ENCODE measurements at places on chromosomes 11 and 22.

DNA sequence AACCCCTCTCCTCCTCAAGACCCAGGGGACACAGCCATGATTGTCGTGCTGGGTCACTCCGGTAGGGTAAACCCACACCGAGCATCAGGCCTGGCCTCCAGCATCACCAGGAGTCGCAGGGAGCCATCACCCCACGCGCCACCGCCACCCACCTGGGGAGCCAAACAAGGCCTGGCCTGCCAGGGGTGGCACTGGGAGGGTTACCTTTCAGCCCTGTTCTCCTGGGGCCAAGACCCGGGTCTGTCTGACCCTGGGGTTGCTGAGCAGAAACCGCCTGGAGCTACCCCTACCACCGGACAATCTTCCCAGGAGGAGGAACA, 39.3 kb upstream of the NNMT start:
- no peaks in the 10 kb centered on the region for H3K36me3 ChIP-seq
- no peaks in the 10 kb centered on the region for H3K27me3 ChIP-seq
- H3K4me3 ChIP-seq, result no peak overlapping the region

DNA sequence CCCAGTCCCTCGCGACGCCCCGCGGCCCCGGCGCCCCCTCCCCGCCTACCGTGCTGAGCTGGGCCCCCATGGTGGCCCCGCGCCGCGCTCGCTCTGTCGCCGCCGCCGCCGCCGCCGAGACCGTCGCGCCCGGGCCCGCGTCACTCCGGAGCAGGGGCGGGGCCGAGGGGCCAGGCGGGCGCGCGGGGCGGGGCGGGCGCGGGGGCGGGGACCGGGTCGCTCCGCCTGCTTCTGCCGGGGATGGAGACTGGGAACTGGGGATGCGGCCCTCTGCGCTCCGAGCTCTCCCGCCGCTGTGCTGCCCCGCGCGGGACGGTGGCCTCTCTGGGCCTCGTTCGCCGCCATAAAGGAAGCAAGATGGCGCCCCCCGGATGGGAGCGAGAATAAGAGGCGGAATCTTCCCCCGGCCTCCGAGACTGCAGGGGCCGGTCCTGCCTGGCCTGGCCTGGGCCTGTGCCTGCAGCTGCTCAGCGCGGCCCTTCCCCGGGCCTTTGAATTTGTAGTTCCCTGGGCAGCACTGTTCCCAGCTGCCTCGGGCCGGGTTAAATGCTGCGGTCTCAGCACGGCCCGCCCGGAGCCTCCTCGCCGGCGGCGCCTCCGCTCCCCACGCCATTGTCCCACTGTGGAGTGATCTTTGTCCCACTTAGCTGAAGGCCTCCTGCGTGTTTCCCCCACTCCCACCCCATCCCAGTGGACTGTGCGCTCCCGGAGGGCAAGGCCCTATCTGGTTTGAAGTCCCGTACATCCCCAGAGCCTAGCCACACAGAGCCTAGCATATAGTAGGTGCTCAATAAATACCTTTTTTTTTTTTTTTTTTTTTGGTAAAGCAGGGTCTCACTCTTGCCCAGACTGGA, at the start of gene CYB5R3:
Gene CYB5R3 (minus strand): TSS at position 147 of the 854 bp plus-strand sequence. CDS start 77 bp downstream, at position 70.
- H3K36me3 ChIP-seq, result no peaks in the 10 kb centered on the region
- H3K4me3 ChIP-seq, result peak within 1 kb of the TSS; percentile 95
- H3K27me3 ChIP-seq, result no peaks in the 10 kb centered on the region
- DNase-seq, result peak; percentile 85
- H3K4me1 ChIP-seq, result peaks cover 28% of the 10 kb centered on the region

- no peak overlapping the region for H3K4me3 ChIP-seq
- no peaks in the 10 kb centered on the region for H3K4me1 ChIP-seq
- DNase-seq, result no peak
- no peaks in the 10 kb centered on the region for H3K36me3 ChIP-seq
- no peaks in the 10 kb centered on the region for H3K27me3 ChIP-seq
Observed at GRCh38 chr22:33811686-33812085, 108.6 kb downstream of the LARGE1 start.

DNA sequence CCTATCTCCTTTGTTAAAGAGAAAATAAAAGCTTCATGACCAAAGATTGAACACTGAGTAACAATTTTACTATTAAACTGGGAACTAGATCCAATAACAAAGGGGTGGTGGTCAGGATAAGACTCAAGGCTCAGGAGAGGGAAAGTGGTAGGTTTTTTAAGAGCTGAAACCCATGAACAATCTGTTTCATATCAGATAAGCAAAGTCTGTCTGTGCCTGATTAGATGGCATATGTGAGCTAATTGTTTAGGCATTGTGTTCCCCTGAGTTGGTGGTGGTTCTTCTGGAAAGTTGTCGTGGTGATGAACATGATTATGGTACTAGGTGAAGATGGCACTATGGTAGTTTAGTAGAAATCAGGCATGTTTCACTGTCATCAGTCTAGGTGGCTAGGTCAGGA, 24.4 kb downstream of the USP47 start:
- H3K27me3 ChIP-seq, result no peaks in the 10 kb centered on the region
- peaks cover 19% of the 10 kb centered on the region for H3K36me3 ChIP-seq
- H3K4me3 ChIP-seq, result no peak overlapping the region
- peak overlapping the region; percentile 1 for H3K27ac ChIP-seq

GRCh38 chr22:35593891-35594470, 23.1 kb downstream of the MB start:
- H3K36me3 ChIP-seq, result no peaks in the 10 kb centered on the region
- DNase-seq, result no peak
- H3K4me1 ChIP-seq, result no peaks in the 10 kb centered on the region
- no peak overlapping the region for H3K27ac ChIP-seq

DNA sequence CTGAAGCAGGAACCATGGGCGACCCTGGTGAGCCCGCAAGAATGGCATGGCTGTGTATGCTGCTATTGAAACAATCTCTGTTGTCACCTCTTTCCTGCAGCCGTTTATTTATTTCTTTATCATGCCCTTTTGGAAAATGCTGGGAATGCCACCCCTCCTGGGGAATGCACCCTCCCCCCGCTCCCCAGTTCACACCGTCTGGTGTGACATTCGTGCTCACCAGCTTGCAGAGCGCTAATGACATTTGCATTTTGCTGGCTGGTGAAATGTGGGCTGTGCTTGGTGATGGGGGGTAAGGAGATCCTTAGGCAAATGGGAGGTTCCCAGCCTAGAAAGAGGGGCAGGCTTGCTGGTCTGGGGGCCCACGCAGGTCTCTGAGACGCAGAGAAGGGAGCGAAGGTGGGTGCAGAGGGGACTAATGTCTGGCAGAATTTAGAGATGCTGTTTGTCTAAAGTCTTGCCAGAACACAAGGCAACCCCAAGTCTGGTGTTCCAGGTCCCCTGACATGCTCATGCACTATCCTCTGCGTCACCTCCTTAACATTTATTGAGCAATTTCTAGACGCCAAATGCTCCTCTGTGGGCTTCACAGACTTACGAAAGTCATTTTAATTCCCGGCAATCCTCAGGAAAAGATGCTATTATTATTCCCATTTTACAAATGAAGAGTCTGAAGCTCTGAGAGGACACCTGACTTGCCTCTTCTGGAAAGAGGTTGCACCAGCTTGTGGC, 91.7 kb downstream of the TP53I11 start:
- no peaks in the 10 kb centered on the region for H3K36me3 ChIP-seq
- H3K27me3 ChIP-seq, result peaks cover 25% of the 10 kb centered on the region
- H3K27ac ChIP-seq, result no peak overlapping the region
- no peak overlapping the region for H3K4me3 ChIP-seq
- peaks cover 35% of the 10 kb centered on the region for H3K4me1 ChIP-seq

- no peaks in the 10 kb centered on the region for H3K4me1 ChIP-seq
- H3K27me3 ChIP-seq, result no peaks in the 10 kb centered on the region
- H3K27ac ChIP-seq, result no peak overlapping the region
- no peak for DNase-seq
- no peak overlapping the region for H3K4me3 ChIP-seq
- H3K36me3 ChIP-seq, result peaks cover 6% of the 10 kb centered on the region
Observed at GRCh38 chr11:23006730-23007129, 146.5 kb upstream of the CCDC179 start.

- H3K27me3 ChIP-seq, result peaks cover 2% of the 10 kb centered on the region
- peaks cover 4% of the 10 kb centered on the region for H3K4me1 ChIP-seq
- no peaks in the 10 kb centered on the region for H3K36me3 ChIP-seq
- no peak overlapping the region for H3K4me3 ChIP-seq
Observed at GRCh38 chr11:111272420-111272819, 25.9 kb upstream of the POU2AF3 start.

- no peaks in the 10 kb centered on the region for H3K4me1 ChIP-seq
- H3K36me3 ChIP-seq, result no peaks in the 10 kb centered on the region
- DNase-seq, result no peak
- no peaks in the 10 kb centered on the region for H3K27me3 ChIP-seq
- no peak overlapping the region for H3K4me3 ChIP-seq
Observed at GRCh38 chr11:1832920-1833295, 1.9 kb upstream of the SYT8 start.

All from activated CD8-positive, alpha-beta T cell treated with anti-CD3 and anti-CD28 coated beads for 36 hours (primary cell).